ENCODE measurements at places on chromosomes 4 and X.
A peak's percentile ranks its signal among the peaks of the same experiment; 100 is the strongest.

- peak; percentile 45 for DNase-seq
These were observed 99.0 kb upstream of the MAML3 start for GRCh38 chr4:140252742-140253555.

GRCh38 chr4:124710911-124711310 is 1.6 kb downstream of the ANKRD50 start:
- no peak for DNase-seq

GRCh38 chr4:122833999-122834398 is 7.4 kb downstream of the FGF2 start:
- DNase-seq: no peak

- no peak for DNase-seq
These were observed 137.8 kb upstream of the IL1RAPL2 start for GRCh38 chrX:104428231-104428630.

GRCh38 chr4:112859456-112860184 is 189.8 kb upstream of the ANK2 start:
- DNase-seq: no peak

DNA sequence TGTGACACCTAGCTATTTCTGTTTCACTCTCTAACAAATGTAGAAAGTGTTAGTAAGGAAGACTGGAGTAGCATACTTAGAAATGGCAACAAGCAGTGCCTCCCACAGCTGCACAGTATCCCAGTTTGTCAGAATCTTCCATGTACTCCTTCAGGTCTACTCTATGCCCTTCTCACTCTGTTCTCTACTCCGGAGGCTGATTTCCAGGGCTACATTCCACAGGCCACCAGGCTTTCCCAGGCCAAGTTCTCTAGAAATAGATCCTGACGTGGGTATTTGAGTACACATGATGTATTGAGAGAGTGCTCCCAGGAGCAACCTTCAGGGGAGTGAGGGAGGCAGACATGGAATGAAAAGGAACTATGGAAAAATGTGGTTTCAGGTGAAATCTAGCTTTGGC is 177.3 kb upstream of the GK2 start:
- peak; percentile 74 for DNase-seq

DNA sequence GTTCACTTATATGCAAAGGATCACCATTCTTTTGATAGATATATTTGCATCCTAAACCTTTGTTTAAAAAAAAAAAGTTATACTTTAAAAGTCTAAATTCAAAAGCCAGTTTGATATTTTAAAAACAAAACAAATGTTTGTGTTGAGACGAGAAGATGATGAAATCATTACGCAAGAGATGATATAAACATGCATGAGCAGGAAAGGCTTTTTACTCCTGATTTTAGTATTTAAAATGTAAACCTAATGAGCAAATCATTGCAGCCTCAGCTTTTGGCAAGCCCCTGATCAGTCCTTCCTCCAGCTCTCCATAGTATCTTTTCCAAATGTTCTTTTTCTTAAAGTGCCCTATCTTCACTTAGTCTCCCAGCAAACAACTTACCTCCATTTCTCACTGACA is 115.6 kb downstream of the ARAP2 start:
- no peak for DNase-seq

DNA sequence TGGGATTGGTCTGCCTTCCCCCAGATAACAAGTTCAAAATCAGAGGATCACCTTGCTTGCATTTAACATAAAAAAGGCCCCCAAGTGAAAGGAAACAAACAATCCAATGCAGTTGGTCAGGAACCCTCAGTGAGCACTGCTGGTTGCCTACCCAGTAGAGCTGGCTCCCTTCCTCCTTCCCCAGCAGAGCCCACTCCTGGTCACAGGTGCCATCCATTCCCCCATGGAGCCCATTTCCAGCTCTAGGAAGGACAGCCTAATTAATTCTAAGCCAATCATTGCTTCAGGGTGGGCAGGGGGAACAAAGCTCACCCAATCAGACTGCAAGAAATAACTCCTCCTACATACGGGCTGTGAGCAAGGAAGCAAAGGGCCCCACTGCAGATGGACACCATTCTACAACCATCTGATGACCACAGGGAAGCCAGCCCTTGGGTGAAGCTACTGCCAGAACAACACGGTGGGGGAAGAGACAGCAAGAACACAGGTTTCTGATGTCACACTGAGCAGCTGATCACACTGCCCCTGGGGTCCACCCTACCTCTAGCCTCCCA is 86.5 kb downstream of the SH3KBP1 start:
- DNase-seq: no peak
